Fibroblast of skin of scalp (primary cell): ENCODE measurements at places on chromosomes 1 and 21.

DNA sequence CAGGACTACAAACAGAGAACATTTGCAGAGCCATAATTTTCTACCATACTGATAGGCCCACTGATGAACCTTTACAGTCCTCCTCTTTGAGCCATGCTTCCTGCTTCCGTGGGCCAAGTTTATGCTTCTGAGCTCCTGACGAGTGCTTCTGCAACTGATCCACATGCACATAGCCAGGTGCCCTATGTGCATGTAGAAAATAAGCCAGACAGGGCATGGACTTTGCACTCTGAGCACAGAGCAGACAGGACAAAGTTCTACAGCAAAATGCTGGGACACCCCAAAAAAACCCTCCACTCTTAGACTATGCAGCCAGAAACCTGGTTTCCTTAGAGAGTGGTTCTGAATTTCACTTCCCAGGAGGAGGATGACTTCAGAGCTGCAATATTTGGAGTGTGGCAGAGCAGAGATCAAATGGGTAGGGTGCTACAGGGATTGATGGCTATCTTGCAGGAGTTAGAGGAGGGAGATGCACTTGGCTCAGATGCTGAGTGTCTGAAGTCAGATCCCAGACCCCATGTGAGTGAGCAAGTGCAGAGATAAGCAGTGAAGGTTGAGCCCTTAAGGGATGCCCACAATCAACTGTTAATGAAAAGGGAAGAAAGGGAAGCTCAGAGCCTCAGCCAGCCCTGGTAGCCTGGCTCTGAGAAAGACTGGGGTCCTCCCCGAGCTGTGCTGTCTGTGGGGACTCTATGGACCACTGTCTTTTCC, 230.9 kb downstream of the DUSP10 start:
- DNase-seq, result no peak

DNA sequence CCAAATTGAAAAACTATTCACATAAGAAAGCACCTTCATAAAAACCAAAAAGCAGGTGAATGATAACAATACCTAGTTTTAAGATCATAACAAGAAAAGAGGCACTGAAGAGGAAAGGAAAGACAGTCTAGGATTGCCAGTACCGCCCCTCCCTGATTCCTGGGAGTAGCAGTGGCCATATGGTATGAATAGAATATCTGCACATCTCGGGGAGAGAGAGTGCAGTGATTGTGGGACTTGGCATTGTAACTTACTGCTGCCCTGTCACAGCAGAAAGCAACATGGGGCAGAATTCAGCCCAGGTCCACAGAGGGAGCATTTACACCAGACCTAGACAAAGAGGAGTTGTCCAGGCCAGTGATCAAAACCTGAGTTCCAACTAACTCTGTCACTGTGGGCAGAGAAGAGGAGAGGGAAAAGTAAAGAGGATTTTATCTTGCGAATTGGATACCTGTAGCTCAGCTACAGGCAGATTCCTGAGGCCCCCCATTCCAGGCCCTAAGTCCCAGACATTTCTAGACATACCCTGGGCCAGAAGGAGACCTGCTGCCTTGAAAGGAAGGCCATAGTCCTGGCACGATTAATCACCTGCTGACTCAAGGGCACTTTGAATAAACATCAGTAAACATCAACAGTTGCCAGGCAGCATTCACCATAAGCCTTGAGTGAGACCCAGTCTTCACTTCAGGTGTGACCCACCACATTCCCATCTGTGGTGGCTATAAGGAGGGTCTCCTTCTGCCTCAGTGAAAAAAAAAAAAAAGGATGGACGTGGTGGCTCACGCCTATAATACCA, 397.5 kb downstream of the TGFB2 start:
- no peak for DNase-seq

DNA sequence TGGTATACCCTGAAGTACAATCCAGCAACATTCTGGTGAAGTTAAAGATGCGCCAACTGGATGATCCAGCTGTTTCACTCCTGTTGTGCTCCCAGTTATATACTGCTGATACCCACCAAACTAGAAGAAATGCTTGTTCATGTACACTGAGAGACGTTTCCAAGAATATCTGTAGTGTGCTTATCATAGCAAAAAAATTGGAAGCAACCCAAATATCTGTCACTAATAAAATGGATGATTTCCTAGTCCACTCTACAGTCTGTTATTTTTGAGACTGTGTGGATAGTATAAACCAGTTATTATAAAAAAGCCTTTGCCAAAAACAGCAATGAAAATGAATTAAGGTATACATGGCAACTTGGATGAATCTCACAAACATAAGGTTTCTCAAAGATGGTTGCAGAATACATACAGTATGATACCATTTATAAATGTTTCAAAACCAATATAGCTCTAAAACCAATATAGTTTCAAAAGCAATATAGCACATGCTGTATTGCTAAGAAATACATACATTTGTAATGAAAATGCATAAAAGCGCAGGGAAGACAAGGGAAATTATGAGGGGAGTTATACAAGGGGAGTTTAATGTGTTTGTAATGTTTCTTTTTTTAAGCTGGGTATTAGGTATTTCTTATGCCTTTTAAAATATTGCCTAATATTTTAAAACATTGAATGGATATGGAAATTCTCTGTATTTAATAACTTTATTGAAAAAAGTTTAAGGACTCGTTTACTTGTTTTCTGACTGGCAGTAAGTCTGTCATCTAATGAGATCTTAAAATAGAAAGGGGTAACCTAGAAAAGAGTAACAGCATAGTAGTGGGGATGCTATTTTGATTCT, 36.5 kb downstream of the GPSM2 start:
- DNase-seq, result peak; percentile 9

GRCh38 chr1:117037802-117038201, 22.3 kb upstream of the TTF2 start:
- no peak for DNase-seq

GRCh38 chr1:82463951-82464350, 663.2 kb downstream of the ADGRL2 start:
- no peak for DNase-seq

- peak; percentile 15 for DNase-seq
These were observed 23.7 kb downstream of the NKAIN1 start for GRCh38 chr1:31216016-31216415.

DNA sequence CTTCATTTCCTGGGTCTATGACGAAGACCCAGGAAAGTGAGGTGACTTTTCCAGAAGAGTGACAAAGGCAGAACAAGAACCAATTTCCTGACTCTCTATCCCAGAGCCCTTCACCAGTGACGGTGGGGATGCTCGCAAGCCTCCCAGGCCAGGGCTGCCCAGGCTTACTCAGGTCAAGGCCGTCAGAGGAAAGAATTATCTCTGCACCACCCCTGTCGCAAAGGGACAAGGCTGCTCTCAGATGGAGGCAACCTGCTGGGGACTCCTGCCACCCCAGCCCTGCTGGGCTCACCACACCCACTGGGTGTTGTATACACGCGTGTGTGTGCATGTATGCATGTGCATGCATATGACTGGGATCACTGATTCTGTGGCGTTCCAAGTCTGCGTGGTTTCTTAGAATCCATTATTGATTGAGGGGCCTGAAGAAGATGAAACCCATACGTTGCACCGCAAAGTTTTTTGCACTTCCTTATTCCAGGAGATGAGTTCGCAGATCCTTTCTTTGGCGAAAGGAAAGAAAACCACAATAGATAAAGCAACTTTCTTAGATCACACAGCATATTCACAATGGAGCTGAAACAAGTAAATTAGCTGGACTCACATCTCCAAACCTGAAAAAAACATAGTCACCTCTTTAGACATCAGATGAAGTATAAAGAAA, 255.8 kb downstream of the RHOU start:
- DNase-seq, result no peak

GRCh38 chr1:111565079-111565478, 54.5 kb upstream of the RAP1A start:
- peak; percentile 65 for DNase-seq

GRCh38 chr1:218479436-218480115, 134.4 kb downstream of the TGFB2 start:
- peak; percentile 95 for DNase-seq

- no peak for DNase-seq
These were observed 100.4 kb upstream of the TMEM51 start for GRCh38 chr1:15053153-15053552.

DNA sequence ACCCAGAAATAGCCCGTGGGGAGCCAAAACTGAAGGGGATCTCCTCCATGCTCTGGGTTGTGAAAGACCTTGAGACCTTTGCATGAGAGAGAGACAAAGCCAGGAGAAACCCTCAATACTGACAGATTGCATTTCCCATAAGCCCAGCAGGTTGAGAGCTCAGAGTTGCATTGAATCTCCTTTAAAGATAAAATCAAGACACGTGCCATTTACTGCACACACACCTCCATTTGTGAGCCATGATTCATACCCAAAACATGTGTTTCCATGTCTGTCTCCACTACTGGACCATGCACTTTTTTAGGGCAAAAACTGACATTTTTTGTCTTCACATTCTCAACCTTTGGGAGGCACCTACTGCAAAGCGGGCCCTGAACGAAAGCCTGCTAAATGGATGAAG, 144.0 kb upstream of the NRIP1 start:
- DNase-seq, result no peak

- no peak for DNase-seq
These were observed 217.6 kb downstream of the GREM2 start for GRCh38 chr1:240394353-240394752.

GRCh38 chr1:48216941-48217340, 5.6 kb upstream of the SLC5A9 start:
- no peak for DNase-seq

DNA sequence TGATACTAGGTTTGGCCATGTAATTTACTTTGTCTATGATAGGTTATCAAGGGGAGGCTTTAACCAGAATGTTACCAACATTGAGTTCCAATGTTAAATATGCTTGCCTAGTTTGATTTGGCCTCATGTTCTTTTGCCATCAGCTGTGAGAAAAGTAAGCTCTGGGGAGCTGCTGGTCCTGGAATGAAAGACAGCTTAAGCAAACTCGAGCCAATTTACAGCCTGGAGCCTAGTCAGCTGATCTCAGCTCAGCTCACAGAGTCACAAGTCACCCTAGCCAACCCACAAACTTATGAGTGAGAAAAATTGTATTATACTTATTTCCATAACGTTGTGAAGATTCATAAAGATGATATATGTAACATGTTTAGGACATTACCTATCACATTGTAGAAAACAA, 426.7 kb downstream of the RWDD3 start:
- DNase-seq, result no peak

DNA sequence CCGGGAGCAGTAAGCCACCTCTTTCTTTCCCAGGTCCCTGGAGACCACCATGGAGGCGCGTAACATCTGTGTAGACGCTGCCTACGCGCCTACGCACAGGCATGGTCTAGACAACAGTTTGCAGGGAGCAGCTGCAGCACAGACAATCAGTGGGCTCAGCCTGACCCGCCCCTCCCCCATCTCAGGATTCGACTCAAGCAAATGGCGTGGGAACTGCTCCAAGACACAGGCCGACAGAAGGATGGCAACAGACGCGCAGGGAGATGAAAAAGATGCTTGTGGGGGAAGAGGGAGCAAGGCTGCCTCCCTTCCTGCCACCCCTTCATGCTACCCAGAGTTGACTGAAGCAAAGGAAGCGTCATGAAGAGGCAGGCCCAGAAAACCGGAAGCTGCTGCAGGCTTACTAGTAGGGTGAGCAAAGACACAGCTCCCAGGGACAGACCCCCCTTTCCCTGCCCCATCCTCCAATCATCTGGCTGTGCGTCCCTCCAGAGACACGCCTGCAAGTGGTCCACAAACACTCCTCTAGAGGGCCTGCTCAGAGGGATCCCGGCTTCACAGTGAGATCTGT, 19.5 kb downstream of the STK40 start:
- peak; percentile 86 for DNase-seq

- DNase-seq, result no peak
These were observed 5.8 kb downstream of the PCNX2 start for GRCh38 chr1:233289676-233290075.

GRCh38 chr21:20151741-20152140, 846.5 kb upstream of the NCAM2 start:
- no peak for DNase-seq

GRCh38 chr1:24970399-24970753, 40.3 kb upstream of the RUNX3 start:
- DNase-seq, result peak; percentile 38

DNA sequence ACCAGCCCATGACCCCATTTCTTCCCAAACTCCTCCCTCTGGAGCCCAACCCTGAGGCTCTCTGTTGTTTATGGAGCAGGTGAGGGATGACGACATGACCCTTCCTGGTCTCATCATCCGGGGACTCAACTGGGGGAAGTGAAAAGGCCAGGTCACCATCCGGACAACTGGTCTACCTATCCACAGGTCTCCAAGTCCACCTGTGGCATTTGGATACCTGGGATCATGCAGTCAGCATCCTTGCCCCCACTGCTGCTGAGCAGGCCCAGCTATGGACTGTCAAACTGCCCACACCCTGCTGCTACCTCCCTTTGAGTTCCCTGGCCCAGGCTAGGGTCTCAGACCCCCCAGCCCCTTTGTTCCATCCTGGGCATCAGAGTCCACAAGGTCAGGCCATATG, 60.0 kb upstream of the LAPTM5 start:
- DNase-seq, result no peak

GRCh38 chr1:64745181-64745985, 508 bp downstream of the RAVER2 start:
- DNase-seq, result peak; percentile 36

- no peak for DNase-seq
These were observed 240.8 kb downstream of the TRABD2B start for GRCh38 chr1:47756411-47756810.

DNA sequence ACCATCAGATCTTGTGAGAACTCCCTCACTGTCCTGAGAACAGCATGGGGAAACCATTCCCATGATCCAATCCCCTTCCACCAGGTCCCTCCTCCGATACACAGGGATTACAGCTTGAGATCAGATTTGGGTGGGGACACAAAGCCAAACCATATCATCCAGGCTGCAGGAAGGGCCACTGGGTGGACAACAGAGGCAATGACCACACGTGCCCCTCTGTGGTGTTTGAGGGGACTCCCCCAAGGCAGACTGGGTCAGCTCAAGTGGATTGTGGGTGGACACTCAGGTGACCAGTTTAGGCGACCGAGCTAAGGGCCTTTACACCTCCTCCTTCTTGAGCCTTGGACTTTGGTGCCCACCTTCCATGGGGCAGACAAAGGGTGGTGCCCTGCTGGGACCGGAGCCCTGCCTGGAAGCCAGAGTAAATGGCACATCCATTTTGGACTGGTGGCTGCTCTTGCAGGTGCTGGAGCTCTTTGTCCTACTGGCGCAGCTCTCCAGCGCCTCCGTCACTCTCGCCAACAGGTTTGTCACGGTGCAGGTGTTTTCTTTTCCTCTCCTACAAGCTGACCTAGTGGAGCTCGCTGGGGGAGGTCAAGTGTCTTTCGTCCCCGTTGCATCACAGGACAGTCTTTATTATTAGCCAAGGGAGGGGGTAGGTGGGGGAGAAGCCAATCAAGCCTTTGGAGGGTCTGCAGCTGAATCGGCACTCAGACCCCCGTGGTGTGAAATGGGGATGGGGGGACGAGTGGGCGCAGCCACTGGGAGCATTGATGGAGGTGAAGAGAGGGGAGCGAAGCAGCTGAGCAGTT, 37.6 kb downstream of the CRYAA start:
- DNase-seq, result no peak
